Activated CD4-positive, CD25-positive, alpha-beta regulatory T cell treated with anti-CD3 and anti-CD28 coated beads, Interleukin-2, amount 50 U/mL, for 72 hours (primary cell): ENCODE measurements at places on chromosomes 11 and 22.

DNA sequence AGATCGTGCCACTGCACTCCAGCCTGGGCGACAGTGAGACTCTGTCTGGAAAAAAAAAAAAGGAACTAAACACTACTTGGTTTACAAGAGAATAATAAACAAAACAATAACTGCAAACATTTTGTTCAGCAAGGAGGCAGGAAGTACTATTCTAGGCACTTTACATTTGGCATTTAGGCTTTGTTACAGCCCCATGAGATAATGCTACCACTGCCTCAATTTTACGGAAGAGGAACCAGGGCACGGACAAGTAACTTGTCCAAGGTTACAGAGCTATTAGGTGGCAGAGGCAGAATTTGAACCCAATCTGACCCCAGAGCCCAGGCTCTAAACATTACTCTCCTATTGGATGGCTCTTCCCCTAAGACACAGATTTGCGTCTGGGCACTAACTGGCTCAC lies 108.7 kb upstream of the AKIP1 start:
- no peak for DNase-seq

DNA sequence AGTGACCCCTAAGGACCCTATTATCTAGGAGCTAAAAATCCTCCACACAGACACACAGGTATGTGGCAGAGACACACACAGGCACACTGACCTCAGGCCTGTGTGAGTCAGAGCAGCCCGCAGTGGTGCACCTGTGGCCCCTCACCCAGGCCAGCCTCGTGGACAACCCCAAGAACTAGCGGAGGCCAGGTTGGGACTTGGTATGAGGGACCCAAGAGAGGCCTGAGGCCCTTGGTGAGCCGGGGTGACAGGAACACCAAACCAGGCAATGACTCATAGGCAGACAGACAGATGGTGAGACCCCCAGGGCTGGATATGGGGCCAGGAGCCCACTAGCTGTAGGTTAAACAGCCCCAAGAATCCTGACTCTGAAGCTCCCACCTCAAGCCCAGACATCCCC lies 6.0 kb downstream of the CASTOR1 start:
- no peak for DNase-seq

DNA sequence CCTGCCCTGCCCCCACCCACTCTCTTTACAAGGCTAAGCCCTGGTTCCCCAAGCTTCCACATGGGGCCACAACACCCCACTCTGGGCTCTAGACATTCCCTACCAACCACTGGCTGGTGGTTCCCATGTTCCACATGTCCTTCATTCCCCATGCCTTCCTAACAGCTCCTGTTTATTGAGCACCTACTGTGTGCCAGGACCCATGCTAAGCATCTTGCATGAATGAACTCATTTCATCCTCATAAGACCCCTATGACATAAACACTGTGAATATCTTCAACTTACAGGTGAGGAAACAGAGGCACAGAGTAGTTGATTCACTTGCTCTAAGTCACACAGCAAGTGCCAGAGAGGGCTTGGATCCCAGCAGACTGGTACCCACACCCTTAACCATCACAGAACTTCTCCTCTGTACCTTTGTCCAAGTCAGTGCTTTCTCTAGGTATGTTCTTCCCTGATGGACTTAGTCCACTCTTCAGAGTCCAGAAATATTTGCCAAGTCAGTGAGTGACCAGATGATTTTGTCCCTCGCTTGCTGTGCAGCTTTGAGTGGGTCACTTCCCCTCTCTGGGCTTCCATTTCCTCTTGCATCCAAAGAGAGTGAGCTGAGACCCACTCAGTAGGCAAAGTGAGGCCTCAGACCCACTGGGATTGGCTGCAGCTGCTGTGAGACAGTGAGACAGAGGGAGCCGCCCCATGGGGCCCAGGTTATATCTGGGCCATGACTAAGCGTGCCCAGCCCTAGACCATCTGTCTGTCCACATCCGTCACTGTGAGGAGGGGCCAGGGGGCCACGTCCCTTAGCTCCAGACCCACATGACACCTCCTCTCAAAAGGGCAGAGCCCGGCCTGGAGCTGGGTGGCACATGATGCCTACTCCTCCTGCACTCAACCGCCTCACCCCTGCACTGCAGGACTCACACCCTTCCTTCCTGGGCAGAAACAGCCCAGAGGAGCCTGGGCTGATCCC lies 132.4 kb downstream of the MN1 start:
- no peak for DNase-seq

DNA sequence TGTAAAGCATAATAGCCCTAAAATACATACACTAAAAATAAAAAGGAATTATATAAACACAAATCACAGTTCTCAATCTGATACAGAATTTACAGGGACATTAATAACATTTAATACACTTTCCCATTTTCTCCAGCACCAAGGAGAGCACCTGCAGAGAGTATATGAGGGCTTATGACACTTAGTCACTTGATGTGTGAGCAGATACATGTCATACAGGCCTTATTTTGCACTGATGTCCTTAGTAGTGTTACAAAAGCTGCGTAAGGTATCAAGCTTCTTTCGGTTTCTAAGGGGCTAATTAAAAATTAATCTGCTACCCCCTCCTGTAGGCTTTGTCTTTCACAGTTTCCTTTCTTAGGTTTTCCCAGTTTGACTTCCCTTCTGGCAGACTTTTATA lies 61.3 kb downstream of the TRIM44 start:
- DNase-seq, result no peak

DNA sequence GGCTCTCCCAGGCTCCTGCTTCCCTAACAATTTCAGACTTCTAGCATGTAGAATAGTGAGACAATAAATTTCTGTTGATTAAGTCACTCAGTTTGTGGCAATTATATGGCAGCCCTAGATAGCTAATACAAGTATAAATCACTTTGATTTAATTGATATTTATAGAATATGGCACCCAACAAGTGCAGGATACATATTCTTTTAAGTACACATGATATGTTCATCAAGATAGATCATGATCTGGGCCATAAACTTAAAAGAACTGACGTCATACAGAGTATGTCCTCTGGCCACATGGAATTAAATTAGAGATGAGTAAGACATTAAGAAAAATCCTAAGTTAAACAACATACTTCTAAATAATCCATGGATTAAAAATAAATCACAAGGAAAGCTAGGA lies 67.5 kb upstream of the AMOTL1 start:
- DNase-seq, result no peak

DNA sequence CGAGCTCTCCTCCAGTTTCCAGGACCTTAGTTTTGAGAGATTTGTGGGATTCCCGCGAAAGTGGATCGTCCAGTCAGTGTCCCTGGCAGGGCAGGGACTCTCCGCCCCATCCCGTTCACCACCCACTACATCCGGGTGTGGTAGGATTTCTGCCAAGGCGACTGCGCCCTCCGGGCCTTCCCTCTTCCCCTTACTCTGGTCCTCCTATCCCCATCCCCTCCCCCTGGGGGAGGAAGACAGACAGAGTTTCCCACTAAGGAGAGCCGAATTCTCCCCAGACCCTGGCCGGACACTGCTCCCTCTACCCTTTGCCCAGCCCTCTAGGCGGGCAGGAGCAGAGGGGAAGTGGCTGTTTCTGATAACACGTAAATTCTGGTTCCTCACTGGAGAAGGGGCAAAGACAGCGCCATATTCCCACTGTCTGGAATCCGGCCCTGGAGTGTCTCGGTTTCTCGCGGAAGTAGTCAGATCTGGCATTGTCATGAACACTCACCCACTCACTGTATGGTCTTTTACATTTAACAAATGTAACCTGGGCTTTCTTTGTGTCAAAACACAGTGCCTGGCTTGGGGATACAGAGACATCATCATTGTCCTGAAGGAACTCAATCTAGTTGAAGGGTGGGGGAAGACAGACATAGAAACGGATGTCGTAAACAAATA lies 1.1 kb upstream of the NECTIN1 start:
- DNase-seq, result no peak

DNA sequence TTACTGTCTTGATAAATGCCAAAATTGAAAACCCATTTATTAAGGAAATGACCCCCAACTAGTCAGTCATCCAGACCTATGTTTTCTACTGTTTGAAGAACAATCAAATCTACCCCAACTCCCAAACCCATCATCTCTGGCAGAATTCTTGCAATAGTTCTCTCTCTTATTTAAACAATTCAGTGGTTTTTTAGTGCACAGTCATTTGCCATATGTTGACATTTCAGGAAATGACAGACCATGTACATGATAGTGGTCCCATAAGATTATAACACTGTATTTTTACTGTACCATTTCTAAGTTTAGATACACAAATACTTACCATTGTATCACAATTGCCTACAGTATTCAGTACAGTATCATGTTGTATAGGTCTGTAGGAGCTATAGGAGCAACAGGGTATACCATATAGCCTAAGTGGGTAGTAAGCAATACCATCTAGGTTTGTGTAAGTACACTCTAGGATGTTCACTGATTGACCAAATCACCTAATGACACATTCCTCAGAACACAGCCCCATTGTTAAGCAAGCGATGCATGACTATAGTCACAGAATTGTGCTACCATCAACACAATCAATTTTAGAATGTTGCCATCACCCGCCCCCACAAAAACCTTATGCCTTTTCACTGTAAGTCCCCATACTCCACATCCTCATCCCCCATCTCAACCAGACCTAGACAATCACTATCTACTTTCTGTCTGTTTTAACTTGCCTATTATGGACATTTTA lies 41.8 kb downstream of the MMP20 start:
- no peak for DNase-seq

- no peak for DNase-seq
Measured at GRCh38 chr11:64546600-64546999, 44.4 kb upstream of the SLC22A12 start.

- DNase-seq, result no peak
Measured at GRCh38 chr22:39474351-39475111, 17.7 kb downstream of the MGAT3 start.

- DNase-seq, result no peak
Measured at GRCh38 chr22:45502215-45503049, at the start of gene FBLN1. Gene FBLN1 (plus strand): TSS chr22:45502883. CDS start chr22:45502986, 103 bp downstream.

DNA sequence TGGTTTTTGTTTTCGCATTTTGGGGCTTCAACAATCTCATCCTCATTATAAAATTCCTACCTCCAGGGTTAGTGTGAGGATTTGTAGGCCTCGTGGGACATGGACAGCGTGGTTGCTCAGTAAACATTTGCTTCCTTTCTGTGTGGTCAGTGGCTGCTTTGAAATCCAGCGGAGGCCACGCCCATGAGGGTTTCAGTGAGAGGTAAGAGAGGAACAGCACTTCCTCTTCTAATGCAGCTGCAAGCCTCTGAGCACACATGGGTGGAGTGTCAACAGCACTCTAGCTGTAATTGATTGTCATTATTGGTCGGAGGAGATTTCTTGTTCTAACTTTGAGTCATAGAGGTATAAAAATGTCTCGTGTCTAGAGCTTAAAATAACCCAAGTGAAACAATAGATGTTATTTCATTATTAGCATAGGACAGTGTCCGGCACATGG lies 6.0 kb upstream of the ARHGAP42 start:
- no peak for DNase-seq

DNA sequence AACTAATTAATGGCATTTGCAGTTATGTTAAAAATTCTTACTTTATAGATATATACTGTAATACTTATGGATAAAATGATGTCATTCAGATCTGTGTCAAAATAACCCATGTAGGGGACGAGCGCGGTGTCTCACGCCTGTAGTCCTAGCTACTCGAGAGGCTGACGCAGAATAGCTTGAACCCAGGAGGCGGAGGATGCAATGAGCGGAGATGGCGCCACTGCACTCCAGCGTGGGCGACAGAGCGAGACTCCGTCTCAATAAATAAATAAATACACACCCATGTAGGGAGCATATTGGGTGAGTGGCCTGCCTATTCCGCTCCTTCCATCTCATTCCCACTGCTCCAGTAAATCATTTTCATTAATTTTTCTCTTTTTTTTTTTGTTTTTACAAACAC lies 7.1 kb downstream of the SNU13 start:
- DNase-seq, result no peak

- DNase-seq, result no peak
Measured at GRCh38 chr22:47199261-47199978, 437.0 kb downstream of the TBC1D22A start.

- no peak for DNase-seq
Measured at GRCh38 chr11:56066980-56067379, 26.1 kb upstream of the OR8I2 start.

GRCh38 chr11:85809191-85809590 lies 1.8 kb downstream of the SYTL2 start:
- no peak for DNase-seq

DNA sequence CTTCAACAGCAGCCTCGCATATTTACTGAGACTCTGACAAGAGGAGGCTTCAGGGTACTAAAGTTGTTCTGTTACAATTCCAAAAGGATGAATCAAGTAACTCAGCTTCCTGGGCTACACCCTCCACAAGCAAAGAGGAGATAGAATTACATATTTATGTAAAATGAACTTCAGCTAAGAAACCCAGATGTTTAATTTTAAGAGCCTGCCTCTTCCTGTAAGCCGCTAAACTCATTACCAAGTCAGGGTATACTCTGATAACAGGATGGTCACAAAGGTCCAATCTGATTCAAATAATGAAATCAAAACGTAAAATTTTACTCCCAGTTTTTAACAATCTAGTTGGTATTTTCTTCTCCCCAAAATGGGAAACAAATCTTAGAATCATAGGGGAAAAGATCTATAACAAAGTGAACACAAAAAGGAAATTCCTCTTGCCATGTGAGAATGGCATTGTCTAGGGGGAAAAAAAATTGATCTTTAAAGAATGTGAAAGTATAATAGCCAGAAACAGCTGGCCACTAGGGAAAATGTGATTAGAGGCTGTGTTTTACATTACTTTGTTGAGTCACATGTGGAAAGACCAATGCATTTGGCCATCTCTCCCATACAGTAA lies 30.9 kb downstream of the CHEK2 start:
- no peak for DNase-seq
